Femur (tissue), 1 donor: ENCODE measurements at places on chromosomes 2 and 18.

DNA sequence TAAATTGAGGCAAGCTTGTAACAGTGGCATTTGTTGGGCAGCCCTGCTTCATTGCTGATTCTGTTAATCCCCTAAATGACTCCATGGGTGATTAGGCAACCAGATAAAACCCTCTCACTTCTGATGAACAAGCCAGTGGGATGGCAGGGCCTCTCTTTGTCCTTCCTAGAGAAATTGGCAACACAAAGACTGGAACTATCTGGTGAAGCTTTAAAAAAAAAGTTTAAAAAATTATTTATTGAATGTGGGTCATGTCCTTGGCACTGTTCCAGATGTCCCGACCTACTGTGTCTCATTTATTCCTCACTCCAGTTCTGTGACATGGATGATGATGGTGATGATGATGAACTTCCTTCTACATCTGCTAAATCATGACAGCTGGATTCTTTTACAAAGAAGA, 30.8 kb downstream of the NRP2 start:
- DNase-seq, result peak; percentile 13

- peak; percentile 81 for DNase-seq
These were observed 7.1 kb upstream of the NAPG start for GRCh38 chr18:10518595-10519255.

GRCh38 chr2:33131111-33131510, 184.4 kb downstream of the LTBP1 start:
- no peak for DNase-seq

- DNase-seq, result no peak
These were observed 645.3 kb downstream of the STK39 start for GRCh38 chr2:167602122-167602521.

GRCh38 chr2:196187898-196188458, 16.6 kb upstream of the STK17B start:
- no peak for DNase-seq

- no peak for DNase-seq
These were observed 420.9 kb downstream of the TGIF1 start for GRCh38 chr18:3870914-3871313.

- DNase-seq, result no peak
These were observed 612.6 kb downstream of the GALR1 start for GRCh38 chr18:77862066-77862757.

GRCh38 chr2:127400533-127400896, 12.7 kb upstream of the MAP3K2 start:
- DNase-seq, result no peak

DNA sequence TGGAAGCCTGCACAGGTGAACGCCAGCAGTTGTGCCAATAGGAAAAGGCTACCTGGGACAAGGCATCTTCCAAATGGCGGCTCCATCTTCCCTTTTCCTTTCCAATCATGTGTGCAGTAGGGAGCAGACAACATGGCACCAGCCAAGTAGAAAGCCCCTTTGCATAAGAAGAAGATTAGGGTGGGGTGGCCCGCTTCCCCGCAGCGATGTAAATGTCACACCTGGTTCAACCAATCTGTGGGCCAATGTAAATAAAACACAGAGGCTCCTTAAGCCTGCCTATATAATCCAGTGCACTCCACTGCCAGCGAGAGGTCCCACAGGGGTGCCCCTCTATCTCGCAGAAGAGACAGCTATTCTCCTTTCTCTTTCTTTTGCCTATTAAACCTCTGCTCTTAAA, 468.4 kb upstream of the CRIM1 start:
- DNase-seq, result no peak
